ENCODE measurements at places on chromosomes 11 and 22. TPM values are rescaled to one million over a fixed set of nuclear protein-coding genes. Genes with fewer than 3 reads are reported as not detected.

The KRTAP5-2 gene
- not detected for polyA plus RNA-seq

The SVIP gene
- 11.4 TPM for polyA plus RNA-seq

The OR10A2 gene
- polyA plus RNA-seq: not detected

The VPREB1 gene
- polyA plus RNA-seq: not detected

GRCh38 chr11:78830277-78830819 is 255.7 kb upstream of the NARS2 start:
- H3K4me3 ChIP-seq: no peak overlapping the region
- H3K27me3 ChIP-seq: no peaks in the 10 kb centered on the region
- no peaks in the 10 kb centered on the region for H3K36me3 ChIP-seq
- no peak for DNase-seq
- no peaks in the 10 kb centered on the region for H3K4me1 ChIP-seq

- no peak for DNase-seq
- no peak overlapping the region for H3K27ac ChIP-seq
- peaks cover 14% of the 10 kb centered on the region for H3K27me3 ChIP-seq
- no peaks in the 10 kb centered on the region for H3K36me3 ChIP-seq
- H3K4me3 ChIP-seq: no peak overlapping the region
Measured at GRCh38 chr11:8317159-8317558, 53.5 kb upstream of the LMO1 start.

GRCh38 chr22:35995772-35996171 is 32.9 kb downstream of the RBFOX2 start:
- DNase-seq: no peak
- peaks cover 7% of the 10 kb centered on the region for H3K4me1 ChIP-seq
- H3K27me3 ChIP-seq: no peaks in the 10 kb centered on the region
- H3K4me3 ChIP-seq: no peak overlapping the region
- H3K36me3 ChIP-seq: no peaks in the 10 kb centered on the region

DNA sequence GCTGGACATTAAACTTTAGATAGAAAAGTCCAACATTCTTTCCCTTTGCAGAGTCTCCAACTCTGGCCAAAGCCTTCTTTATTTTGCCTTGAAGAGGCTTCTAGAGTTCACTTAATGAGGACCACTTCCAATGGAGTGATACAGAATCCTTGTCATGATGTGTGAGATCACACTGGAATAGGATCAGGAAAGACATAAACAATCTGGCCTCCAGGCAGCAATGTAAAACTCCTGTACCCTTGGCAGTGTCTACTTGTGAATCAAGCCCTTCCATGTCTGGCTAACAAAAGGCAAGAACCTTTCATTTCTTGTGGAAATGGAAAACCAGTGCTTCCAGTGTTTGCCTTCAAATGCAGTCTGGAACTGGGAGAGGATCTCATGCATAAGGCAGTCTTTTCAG is 56.5 kb upstream of the FIBIN start:
- H3K4me3 ChIP-seq: no peak overlapping the region
- no peak for DNase-seq
- peaks cover 2% of the 10 kb centered on the region for H3K27me3 ChIP-seq
- no peaks in the 10 kb centered on the region for H3K4me1 ChIP-seq

DNA sequence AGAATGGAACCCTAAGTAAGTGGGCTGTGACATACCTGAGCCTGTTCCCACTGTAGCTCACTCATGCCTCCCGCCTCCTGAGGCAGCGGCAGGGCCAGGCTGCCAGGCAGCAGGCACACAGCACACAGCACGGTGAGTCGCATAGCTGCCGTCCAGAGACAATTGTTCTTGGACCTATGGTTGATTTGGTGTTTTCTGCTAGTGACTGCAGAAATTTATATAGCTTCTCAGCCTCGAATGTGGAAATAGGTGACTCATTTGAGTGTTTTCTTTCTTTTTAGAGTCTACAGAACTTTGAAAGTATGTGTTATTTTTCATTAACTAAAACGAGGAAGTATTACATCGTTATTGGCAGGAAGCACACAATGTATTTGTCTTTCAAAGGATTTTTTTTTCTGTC is at the start of gene MMP7:
MMP7 (minus strand) TSS at position 190 of the 400 bp plus-strand sequence; CDS start at position 143, 47 bp downstream.
- H3K4me1 ChIP-seq: no peaks in the 10 kb centered on the region
- peak; percentile 5 for DNase-seq
- no peaks in the 10 kb centered on the region for H3K27me3 ChIP-seq
- H3K27ac ChIP-seq: no peak within 1 kb of the TSS

Data from small intestine (tissue), 16 donors.